Testis (tissue), 5 donors: ENCODE measurements at places on chromosomes 12 and 14. TPM values are rescaled to one million over a fixed set of nuclear protein-coding genes. Genes with fewer than 3 reads are reported as not detected.

The NPAS3 gene
- polyA plus RNA-seq, result 1.8 TPM

The GATC gene
- 10.8 TPM for polyA plus RNA-seq

The NOS1 gene
- 1.5 TPM for polyA plus RNA-seq

The GPRC5D gene
- polyA plus RNA-seq, result 5.5 TPM

The KLRC1 gene
- polyA plus RNA-seq, result 0.37 TPM

The KCNK13 gene
- 26.2 TPM for polyA plus RNA-seq

The OR6C2 gene
- not detected for polyA plus RNA-seq

The GPX2 gene
- 1.9 TPM for polyA plus RNA-seq

The NXPH4 gene
- 1.8 TPM for polyA plus RNA-seq

The HDAC7 gene
- polyA plus RNA-seq, result 28.2 TPM

The ULK1 gene
- 29.2 TPM for polyA plus RNA-seq

The ADAMTS20 gene
- polyA plus RNA-seq, result 0.26 TPM

The RGS6 gene
- 21.3 TPM for polyA plus RNA-seq

The LRTM2 gene
- 0.96 TPM for polyA plus RNA-seq

The ZDHHC22 gene
- polyA plus RNA-seq, result 0.84 TPM

The CLEC9A gene
- polyA plus RNA-seq, result 6.3 TPM

The FOXA1 gene
- 0.95 TPM for polyA plus RNA-seq

The ACRBP gene
- polyA plus RNA-seq, result 715 TPM

The PAPLN gene
- 12.4 TPM for polyA plus RNA-seq

The ZNF384 gene
- 94.9 TPM for polyA plus RNA-seq

The IL22 gene
- not detected for polyA plus RNA-seq

The CCND2 gene
- 7.9 TPM for polyA plus RNA-seq

The ANO2 gene
- polyA plus RNA-seq, result 24.5 TPM

The LRCOL1 gene
- polyA plus RNA-seq, result 1.6 TPM

The SLCO1C1 gene
- 2.6 TPM for polyA plus RNA-seq

The MAX gene
- polyA plus RNA-seq, result 56.7 TPM

The CACNB3 gene
- polyA plus RNA-seq, result 20.1 TPM

The RBP5 gene
- 11.8 TPM for polyA plus RNA-seq

The C12orf54 gene
- 111 TPM for polyA plus RNA-seq

The GLIPR1L1 gene
- polyA plus RNA-seq, result 95.5 TPM

The DAO gene
- 0.46 TPM for polyA plus RNA-seq

The SLC25A21 gene
- polyA plus RNA-seq, result 4.4 TPM

The SIX1 gene
- 3.0 TPM for polyA plus RNA-seq

The ASB2 gene
- polyA plus RNA-seq, result 3.5 TPM

The EML1 gene
- 18.1 TPM for polyA plus RNA-seq

The CCER1 gene
- polyA plus RNA-seq, result 77.3 TPM

The HNF1A gene
- 0.70 TPM for polyA plus RNA-seq

The PRB2 gene
- polyA plus RNA-seq, result 1.3 TPM

The DNAH10 gene
- 24.3 TPM for polyA plus RNA-seq

The SRRM4 gene
- 1.4 TPM for polyA plus RNA-seq

The MANSC1 gene
- 30.3 TPM for polyA plus RNA-seq

The MYF6 gene
- polyA plus RNA-seq, result 2.1 TPM

The GLT1D1 gene
- polyA plus RNA-seq, result 42.3 TPM

The GPR162 gene
- 1.8 TPM for polyA plus RNA-seq

The GOLT1B gene
- 24.6 TPM for polyA plus RNA-seq

The PITPNM2 gene
- polyA plus RNA-seq, result 24.2 TPM

The FLRT2 gene
- polyA plus RNA-seq, result 20.1 TPM

The EXOC3L4 gene
- 2.4 TPM for polyA plus RNA-seq

The CFAP251 gene
- 56.1 TPM for polyA plus RNA-seq

The ANKRD33 gene
- 0.25 TPM for polyA plus RNA-seq

The CLECL1 gene
- 1.4 TPM for polyA plus RNA-seq

The FAM161B gene
- 24.1 TPM for polyA plus RNA-seq

The WBP11 gene
- 117 TPM for polyA plus RNA-seq

The COL2A1 gene
- 2.8 TPM for polyA plus RNA-seq

The SAMD4A gene
- 369 TPM for polyA plus RNA-seq

The USP15 gene
- 66.1 TPM for polyA plus RNA-seq

The DPY19L2 gene
- polyA plus RNA-seq, result 146 TPM
